ENCODE measurements at places on chromosomes 16 and 17. TPM values are rescaled to one million over a fixed set of nuclear protein-coding genes. Genes with fewer than 3 reads are reported as not detected.

DNA sequence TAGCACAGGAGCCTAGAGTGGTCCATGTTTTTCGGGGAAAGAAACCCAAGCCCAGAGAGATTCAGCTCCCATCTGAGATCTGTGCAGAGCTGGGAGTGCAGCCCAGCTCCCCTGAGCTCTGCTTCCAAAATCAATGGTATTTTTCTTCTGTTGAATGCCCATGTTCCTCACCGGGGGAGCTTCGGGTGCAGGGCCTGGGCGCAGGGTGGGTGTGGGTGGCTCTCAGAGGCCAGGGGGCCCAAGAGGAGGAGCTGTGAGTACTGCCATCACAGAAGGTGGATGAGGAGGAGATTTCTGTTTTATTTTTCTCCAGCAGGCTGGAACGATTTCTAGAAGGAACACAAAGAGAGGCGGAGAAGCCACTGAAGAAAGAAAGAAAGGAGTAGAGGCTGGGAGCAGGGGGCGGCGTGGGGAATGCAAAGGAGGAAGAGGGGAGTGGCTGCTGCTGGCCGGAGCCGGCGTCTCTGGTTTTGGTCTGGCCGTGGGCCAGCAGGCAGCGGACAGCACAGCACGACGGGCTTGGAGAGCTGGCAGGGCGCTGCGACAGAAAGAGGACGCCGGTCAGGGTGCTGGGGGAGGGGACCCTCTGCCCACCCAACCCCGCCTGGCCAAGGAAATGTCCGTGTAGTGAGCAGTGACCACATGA lies 76.2 kb upstream of the KSR1 start:
- H3K4me3 ChIP-seq: peak overlapping the region; percentile 23
- peaks cover 12% of the 10 kb centered on the region for H3K27me3 ChIP-seq
- peaks cover 28% of the 10 kb centered on the region for H3K4me1 ChIP-seq
- no peak overlapping the region for H3K27ac ChIP-seq

The SDR42E2 gene
- total RNA-seq: not detected

GRCh38 chr17:35170968-35171771 lies 23.0 kb downstream of the SLC35G3 start:
- H3K27ac ChIP-seq: no peak overlapping the region
- peak; percentile 40 for DNase-seq
- H3K36me3 ChIP-seq: no peaks in the 10 kb centered on the region
- H3K4me1 ChIP-seq: no peaks in the 10 kb centered on the region
- no peaks in the 10 kb centered on the region for H3K27me3 ChIP-seq
- H3K4me3 ChIP-seq: no peak overlapping the region

GRCh38 chr17:78252111-78252634 lies 20.7 kb downstream of the TMEM235 start:
- H3K36me3 ChIP-seq: no peaks in the 10 kb centered on the region
- peaks cover 13% of the 10 kb centered on the region for H3K27me3 ChIP-seq
- DNase-seq: peak; percentile 37

The ABCA9 gene
- 5.9 TPM for total RNA-seq

The EME1 gene
- 15.8 TPM for total RNA-seq

The BAIAP3 gene
- total RNA-seq: 4.7 TPM

The RASL10B gene
- 0.37 TPM for total RNA-seq

Measured in stomach (tissue), 19 donors.